CD4-positive, alpha-beta T cell (primary cell): ENCODE measurements at places on chromosomes 3 and 15.

DNA sequence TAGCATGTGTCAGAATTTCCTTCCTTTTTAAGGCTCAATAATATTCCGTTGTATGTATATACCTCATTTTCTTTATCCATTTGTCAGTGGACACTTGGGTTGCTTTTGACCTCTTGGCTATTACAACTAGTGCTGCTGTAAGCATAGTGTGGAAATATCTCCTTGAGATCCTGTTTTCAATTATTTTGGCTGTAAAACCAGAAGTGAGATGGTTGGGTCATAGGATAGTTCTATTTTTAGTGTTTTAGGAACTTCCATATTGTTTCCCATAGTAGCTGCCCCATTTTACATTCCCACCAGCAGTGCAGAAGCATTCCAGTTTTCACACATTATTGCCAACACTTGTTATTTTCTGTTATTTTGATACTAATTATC, 70.4 kb upstream of the C15orf39 start:
- DNase-seq: peak; percentile 34

DNA sequence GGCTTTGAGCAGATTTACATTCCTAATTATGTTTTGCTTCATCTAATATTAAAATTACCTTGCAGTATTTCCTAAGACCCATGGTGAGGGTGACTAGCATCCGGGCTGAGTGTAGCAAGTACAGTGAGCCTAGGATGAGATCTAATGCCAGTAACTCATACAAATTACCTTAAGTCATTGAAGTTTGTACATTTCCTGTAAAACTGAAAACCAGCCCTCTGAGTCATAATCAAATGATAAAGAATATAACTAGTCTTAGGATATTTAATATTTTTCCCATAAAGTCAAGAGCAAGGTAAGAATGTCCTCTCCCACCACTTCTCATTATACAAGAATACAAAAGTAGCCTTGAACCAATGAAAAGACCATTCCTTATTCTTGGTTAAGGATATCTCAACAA, 54.8 kb upstream of the CHRM5 start:
- no peak for DNase-seq

DNA sequence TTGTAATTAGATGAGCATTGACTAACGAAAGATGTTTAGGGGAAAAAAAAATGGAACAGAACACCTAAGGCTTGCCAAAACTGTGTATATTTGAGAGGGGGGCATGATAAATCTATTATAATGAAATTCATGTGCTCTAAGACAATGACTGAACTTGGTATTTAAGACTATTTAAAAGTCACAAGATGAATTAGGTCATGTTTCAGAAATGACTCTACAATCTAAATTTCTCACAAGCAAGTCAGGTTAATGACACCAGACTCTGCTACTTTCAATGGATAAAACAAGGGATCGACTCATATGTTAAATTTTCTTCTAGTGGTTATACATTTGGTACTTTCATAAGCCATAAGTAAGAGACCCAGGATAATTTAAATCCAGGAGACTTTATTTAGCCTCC, 78.4 kb downstream of the DUT start:
- DNase-seq: no peak

GRCh38 chr3:170442947-170443346, 24.3 kb downstream of the CLDN11 start:
- no peak for DNase-seq

DNA sequence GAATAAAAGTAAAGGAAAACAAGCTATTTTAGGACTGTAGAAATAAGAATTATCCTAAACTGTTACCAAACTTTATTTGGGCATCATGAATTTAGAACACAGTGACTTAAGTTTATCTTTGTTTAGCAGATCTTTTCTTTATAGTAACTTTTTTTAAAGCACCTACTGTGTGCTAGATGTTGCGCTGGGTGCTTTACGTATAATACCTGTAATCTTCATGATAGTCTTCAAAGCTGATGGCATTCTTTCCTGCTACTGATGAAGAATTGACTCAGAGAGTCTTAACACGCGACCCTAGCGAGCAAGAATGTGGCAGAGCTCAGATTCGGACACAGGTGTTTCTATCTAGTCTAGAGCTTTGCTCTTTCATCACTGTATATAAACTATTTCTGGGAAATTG, 53.9 kb downstream of the CHD2 start:
- no peak for DNase-seq

- DNase-seq: no peak
Observed at GRCh38 chr15:70636540-70637165, 126.7 kb downstream of the UACA start.

GRCh38 chr3:192827208-192827607, 90.4 kb downstream of the MB21D2 start:
- no peak for DNase-seq

GRCh38 chr3:101478980-101479379, 34.0 kb downstream of the SENP7 start:
- DNase-seq: no peak

GRCh38 chr3:71511037-71511436, 72.5 kb downstream of the FOXP1 start:
- DNase-seq: no peak

DNA sequence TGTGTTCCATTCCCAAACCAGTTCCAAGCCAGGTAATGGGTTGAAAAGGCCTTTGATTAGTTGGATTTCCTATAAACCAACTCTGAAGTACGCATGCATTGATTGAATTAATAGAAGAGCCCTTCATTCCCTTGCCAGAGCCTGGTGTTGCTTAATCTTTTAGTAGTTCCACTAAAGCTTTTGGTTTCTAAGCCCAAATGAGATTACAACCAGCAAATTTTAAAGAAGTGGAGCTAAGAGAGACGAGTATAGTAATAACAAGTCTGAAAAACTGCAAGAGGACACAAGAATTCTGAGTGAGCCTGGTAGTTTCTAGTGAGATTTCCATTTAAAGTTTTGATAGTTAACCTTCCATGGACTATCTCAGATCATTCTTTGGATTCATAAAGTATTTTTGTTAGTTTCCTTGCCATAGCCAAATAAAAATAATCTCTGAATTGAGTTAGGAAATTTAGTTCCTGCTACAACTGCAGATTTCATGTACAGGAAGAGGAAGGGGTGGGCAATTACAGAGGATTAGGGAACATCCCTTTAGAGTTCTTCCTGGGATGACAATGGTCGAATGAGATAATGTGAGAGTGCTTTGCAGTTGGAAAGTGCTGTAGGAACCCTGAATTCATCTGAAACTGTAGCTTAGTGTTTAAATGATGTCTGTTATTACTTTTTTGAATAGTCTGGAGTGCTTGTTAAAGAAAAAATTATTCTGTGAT, 136.8 kb downstream of the FNDC3B start:
- DNase-seq: no peak
